ENCODE measurements at places on chromosomes 2 and 18.
A peak's percentile ranks its signal among the peaks of the same experiment; 100 is the strongest.

DNA sequence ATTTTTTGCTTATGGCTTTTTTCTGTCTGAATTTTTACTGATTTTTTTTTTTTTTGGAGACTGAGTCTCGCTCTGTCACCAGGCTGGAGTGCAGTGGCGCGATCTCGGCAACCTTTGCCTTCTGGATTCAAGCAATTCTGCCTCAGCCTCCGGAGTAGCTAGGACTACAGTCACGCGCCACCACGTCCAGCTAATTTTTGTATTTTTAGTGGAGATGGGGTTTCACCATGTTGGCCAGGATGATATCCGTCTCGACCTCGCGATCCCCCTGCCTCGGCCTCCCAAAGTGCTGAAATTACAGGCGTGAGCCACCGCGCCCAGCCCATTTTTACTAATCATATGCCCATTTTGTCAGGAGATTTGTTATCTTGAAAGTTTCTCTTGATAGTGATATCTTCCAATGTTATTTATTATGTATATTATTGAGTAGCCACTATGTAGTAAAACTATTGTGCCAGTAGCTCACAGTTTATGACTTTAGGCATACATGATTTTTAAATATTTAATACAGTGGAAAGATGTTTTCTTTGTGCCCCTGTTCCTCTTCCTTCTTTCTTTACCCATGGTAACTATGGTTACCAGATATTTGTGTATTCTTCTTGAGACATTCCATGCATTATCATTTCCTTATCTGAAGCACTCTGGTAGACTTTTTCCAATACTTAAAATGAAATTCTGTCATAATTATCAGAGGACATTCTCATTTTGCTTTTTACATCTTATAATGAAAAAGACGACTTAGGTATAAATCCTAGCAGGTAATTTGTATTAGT is 2.1 kb downstream of the HAT1 start:
- no peak for DNase-seq

GRCh38 chr2:232534940-232535651 is 4.4 kb upstream of the CHRNG start:
- no peak for DNase-seq

DNA sequence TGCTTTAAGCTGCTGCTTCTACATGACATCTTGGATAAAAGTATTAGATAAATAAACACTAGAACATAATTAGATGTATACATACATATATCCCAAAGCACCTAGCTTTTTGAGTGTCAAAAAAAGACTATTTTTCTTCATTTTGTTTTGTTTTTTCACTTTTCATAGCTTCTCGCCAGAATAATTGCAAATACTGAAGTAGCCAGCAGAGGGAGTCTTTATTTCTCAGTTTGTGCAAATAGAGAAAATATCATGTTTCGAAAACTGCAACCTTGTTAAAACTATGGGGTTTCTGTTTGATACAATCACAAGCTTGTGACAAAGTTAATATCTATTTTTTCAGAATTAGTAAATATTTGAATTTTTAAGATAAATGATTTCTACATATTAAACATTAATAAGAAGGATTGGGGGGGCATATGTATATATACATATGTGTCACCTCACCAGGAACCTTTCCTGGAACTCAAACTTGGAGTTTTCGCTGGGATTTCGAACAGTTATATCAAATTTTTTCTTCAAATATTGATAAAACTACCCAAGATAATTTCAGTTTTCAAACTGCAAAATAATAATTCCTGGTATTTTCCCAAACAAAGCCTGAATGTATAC is 61.0 kb downstream of the GRB14 start:
- no peak for DNase-seq

- no peak for DNase-seq
These were observed 1.3 kb downstream of the HSPD1 start for GRCh38 chr2:197498235-197498936.

- DNase-seq = no peak
These were observed 438.2 kb downstream of the SLC4A3 start for GRCh38 chr2:220065581-220065980.

DNA sequence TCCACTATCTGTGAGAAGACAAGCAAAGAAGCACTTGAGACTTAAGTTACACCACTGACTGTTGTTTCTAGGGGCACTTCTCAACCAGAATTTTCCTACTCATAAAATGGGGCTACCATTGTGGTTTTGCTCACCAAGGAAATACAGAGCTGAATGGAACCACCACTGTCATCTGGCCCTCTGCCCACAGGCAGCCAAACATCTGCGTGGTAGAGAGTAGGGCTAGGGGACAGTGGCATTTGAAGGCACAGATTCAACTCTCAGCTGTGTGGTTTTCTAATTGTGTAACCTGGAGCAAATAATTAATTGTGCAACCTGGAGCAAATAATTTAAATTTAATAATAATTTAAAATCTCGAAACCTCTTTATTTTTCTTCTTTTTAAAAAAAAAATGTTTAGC is 79.6 kb downstream of the PDE11A start:
- no peak for DNase-seq

- no peak for DNase-seq
These were observed 8.4 kb downstream of the HOXD3 start for GRCh38 chr2:176165370-176166050.

- no peak for DNase-seq
These were observed 79.6 kb downstream of the TPO start for GRCh38 chr2:1492711-1493430.

DNA sequence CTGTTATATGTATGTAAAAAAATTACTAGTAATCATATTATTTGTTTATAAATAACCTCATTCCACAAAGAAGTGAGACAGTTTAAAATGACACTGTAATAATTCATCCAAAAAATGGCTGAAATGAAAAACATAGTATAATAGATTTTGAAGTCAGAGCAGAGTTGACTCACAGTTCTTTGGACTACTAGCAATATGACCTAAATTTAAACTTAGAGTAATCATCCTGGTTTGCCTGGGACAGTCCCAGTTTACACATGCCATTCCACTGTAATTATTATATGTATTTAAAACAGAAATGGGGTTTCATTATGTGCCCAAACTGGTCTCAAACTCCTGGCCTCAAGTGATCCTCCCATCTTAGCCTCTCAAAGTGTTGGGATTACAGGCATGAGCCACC is 48.3 kb downstream of the CCDC88A start:
- DNase-seq = no peak

- no peak for DNase-seq
These were observed 255.6 kb downstream of the OSR1 start for GRCh38 chr2:19102696-19103423.

DNA sequence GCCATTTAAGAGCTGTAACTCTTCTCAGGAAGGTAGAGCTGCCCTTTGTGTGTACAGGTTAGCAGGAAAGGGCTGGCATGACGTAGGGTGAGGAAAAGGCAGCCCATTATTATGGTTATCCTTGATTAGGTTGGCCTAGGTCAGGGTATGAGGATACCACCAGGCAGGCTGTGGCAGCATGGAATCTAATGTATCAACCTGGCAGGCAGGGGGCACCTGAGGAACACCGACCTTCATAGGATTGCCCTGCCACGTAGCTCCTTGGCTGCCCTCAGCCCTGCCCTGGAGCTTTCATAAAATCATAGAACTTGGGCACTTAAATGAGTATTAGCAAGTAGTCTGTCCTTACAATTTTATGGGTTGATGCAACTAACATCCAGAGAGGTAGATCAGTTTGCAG is 261.6 kb downstream of the LTBP1 start:
- DNase-seq = no peak

- no peak for DNase-seq
These were observed 152.0 kb upstream of the PGAP1 start for GRCh38 chr2:197078535-197078934.

- DNase-seq = no peak
These were observed 157.6 kb downstream of the LRATD1 start for GRCh38 chr2:14790041-14790640.

- no peak for DNase-seq
These were observed 92.5 kb upstream of the CRACDL start for GRCh38 chr2:99028558-99028957.

- DNase-seq = peak; percentile 69
These were observed 30.7 kb upstream of the PTMA start for GRCh38 chr2:231677632-231678104.

GRCh38 chr2:206535260-206535986 is 92.1 kb downstream of the ADAM23 start:
- no peak for DNase-seq

GRCh38 chr2:214550786-214551185 is 139.9 kb downstream of the VWC2L start:
- no peak for DNase-seq

GRCh38 chr2:70771446-70771845 is 3.4 kb upstream of the ADD2 start:
- no peak for DNase-seq

Measured in stimulated activated CD8-positive, alpha-beta memory T cell treated with anti-CD3 and anti-CD28 coated beads, Interleukin-7, amount 100 ng/mL, for 24 hours (primary cell).